ENCODE measurements at places on chromosomes 2 and 18.

- DNase-seq, result no peak
These were observed 34.1 kb downstream of the RASGRP3 start for GRCh38 chr2:33510586-33510968.

DNA sequence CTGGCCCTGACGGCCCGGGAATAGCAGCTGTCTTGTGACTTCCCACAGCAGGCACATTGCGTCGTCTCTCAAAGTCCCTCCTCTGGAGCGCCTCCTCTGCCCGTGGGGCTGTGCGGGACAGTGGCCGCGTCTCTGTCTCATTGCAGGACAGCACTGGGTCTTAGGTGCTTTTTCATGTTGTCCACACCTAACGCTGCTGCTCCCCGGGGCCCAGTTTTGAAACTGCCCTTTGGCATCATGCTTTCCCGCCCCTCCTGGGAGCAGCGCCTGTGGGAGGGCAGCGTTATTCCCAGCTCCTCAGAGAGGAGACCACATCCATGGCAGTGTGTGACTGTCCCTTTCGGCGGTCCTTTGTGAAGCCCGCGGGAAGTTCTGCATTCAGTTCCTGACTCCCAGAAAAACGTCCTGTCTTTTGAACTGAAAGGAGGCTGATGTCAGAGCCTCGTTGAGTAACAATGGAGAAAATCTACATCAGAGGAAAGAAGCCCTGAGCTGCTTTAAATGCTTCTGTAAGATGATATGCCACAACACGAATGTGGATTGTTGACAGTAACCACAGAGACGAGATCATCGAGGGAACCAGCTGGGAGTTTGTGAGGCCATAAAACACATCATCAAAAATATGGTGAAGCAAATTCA is 226.0 kb downstream of the FAM210A start:
- DNase-seq, result no peak

DNA sequence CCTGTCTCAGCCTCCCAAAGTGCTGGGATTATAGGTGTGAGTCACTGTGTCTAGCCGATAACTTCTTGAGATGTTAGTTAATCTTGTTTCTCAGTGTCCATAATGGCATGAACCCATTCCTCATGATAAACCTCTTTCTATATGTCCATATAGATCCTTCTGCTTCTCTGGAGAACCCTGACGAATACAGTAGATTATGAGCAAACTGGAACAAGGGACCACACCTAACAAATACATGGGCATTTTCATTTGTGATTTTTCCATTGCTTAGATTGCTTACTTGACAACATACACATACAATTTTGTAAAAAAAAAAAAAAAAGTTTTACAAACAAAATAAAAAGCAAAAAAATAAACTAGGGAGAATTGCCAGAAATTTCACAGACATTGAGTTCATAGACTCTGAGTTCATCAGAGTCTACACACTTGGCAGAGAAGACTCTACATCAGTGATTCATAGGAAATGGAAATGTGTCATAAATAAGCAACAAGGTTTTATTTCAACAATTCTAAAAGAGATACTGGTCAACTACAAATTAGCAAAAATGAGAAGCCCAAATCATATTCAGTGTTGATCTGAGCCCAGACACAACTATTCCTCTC is 96.7 kb downstream of the GALR1 start:
- DNase-seq, result no peak

DNA sequence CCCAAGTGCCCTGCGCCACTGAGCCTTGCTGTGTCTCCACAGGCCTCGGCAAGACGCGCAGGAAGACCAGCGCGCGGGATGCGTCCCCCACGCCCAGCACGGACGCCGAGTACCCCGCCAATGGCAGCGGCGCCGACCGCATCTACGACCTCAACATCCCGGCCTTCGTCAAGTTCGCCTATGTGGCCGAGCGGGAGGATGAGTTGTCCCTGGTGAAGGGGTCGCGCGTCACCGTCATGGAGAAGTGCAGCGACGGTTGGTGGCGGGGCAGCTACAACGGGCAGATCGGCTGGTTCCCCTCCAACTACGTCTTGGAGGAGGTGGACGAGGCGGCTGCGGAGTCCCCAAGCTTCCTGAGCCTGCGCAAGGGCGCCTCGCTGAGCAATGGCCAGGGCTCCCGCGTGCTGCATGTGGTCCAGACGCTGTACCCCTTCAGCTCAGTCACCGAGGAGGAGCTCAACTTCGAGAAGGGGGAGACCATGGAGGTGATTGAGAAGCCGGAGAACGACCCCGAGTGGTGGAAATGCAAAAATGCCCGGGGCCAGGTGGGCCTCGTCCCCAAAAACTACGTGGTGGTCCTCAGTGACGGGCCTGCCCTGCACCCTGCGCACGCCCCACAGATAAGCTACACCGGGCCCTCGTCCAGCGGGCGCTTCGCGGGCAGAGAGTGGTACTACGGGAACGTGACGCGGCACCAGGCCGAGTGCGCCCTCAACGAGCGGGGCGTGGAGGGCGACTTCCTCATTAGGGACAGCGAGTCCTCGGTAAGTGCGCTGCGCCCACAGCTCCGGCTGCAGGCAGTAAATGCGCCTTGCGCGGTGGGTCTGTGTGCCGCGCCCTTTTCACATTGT is 136.8 kb downstream of the NCK2 start:
- DNase-seq, result no peak

- no peak for DNase-seq
These were observed 4.4 kb upstream of the SPRED2 start for GRCh38 chr2:65436824-65437221.

GRCh38 chr2:190678444-190679162 is 29.7 kb downstream of the NAB1 start:
- no peak for DNase-seq

GRCh38 chr2:108945969-108946368 is 43.1 kb downstream of the EDAR start:
- no peak for DNase-seq

GRCh38 chr2:221807706-221808105 is 235.6 kb upstream of the EPHA4 start:
- DNase-seq, result no peak

GRCh38 chr2:124666976-124667375 is 641.9 kb downstream of the CNTNAP5 start:
- DNase-seq, result no peak
